Stimulated activated naive CD4-positive, alpha-beta T cell treated with Interleukin-2 at 50 U/mL for 16 hours (primary cell): ENCODE measurements at places on chromosomes 11 and 22.

- DNase-seq, result no peak
These were observed 17.3 kb downstream of the PHLDA2 start for GRCh38 chr11:2911785-2912391.

DNA sequence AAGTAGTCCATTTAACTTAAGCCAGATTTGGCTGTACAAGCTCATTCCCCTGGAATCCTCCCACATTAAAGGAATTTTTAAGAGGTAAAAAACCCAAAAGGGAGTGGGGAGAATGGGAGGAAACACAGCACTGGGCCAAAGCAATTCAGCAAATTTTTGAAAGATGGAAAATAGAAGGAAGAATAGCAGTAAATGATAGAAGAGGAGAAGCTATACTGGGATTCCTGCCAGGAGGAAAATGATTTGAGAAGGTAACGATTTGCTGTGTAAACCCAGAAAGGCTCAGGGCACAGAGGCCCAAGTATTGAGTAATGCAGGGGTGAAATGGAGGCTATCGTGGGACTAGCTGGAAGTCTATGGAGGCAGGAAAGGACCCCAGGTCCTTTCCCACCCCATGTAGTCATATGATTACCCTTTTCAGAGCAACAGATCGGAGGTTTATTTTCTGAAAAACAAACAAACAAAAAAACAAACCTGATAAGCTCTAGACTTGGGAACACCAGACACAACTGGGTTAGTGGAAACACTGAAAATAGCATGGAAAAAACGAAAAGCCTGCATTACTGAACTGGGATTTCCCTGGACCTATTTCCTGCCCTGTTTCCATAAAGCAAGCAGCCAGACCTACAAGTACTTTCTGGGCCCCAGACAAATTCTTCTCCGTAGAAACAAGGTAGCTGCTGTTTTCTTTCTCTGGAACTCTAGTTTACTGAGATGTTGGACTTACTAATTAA is 140.0 kb downstream of the SWAP70 start:
- DNase-seq, result no peak

- DNase-seq, result no peak
These were observed 333.8 kb downstream of the MN1 start for GRCh38 chr22:27467711-27468110.

DNA sequence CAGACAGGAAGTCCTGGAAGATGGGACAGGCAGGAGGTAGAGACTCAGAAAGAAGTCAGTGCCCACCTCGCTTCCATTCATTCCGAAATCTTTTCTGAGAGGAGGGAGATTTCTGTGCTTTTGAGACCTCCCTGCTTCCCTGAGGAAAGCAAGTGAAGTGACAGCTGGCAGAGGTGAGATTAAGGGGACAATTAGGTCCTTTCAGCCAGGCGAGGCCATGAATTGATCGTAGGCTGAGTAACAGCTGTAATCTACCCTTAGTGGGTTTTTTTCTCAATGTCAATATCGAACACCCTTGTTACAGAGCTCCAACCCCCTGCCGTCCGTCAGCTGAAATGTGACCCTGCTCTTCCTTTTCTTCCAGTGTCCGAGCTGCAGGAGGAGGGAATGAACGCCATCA is 96.0 kb downstream of the PARVA start:
- no peak for DNase-seq

DNA sequence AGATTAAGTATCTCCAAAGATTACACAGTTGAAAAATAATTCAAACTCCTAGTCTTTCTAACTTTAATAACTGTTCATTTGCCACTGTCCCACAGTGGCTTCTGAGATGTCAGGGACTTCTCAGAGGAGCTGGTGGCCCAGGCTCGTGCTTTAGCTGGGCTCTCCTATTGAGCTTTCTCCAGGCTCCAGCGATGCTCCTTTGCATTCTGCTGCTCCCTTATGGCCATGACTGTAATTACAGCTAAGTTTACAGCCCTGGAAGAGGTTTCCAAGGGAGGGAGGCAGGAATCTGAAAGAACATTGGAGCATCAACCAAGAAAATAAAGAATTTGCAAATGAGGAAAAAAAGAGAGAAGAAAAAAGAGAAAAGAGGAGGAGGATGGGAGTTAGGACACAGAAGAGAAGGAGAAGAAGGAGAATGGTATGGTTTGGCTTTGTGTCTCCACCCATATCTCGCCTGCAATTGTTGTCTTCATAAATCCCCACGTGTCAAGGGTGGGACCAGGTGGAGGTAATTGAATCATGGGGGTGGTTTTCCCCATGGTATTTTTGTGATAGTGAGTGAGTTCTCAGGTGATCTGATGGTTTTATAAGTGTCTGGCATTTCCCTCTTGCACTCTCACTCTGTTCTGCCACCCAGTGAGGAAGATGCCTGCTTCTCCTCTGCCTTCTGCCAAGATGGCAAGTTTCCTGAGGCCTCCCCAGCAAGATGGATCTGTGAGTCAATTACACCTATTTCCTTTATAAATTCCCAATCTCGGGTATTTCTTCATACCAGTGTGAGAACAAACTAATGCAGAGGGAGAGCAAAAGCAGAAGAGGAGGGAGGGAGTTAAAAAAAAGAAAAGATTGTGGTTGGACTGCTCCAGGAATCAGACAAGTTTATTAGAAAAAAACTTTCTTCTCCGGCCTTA is 857.0 kb downstream of the KCNA4 start:
- no peak for DNase-seq

- no peak for DNase-seq
These were observed 9.5 kb upstream of the OOSP4A start for GRCh38 chr11:59954219-59954847.
